Ascending aorta (tissue), 2 donors: ENCODE measurements at places on chromosomes 7 and 10. TPM values are rescaled to one million over a fixed set of nuclear protein-coding genes. Genes with fewer than 3 reads are reported as not detected.

GRCh38 chr10:70319183-70319582, 35.4 kb upstream of the NPFFR1 start:
- H3K27me3 ChIP-seq, result no peaks in the 10 kb centered on the region
- no peak for DNase-seq
- H3K4me1 ChIP-seq, result no peaks in the 10 kb centered on the region
- H3K36me3 ChIP-seq, result no peaks in the 10 kb centered on the region
- no peak overlapping the region for H3K27ac ChIP-seq

DNA sequence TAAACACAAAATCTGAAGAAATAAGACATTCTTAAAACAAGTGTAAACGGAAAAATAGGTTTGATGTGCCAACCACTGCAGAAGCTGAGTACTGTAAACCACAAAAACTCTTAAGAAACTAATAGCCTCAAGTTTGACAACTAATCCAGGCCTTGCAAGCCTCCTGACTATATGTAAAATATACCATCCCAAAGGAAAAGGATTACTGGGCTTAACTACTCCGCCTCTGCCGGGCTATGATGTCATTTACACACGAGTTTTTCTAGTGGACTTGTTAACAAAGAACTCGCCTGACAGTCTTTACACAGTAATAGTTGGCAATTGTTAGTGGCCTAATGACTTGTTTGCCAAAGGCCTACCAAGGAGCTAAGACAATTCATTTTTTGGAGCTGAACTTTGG, 2.1 kb downstream of the KIF5B start:
- no peaks in the 10 kb centered on the region for H3K27me3 ChIP-seq
- peak overlapping the region; percentile 79 for H3K4me3 ChIP-seq
- no peak for DNase-seq
- peak overlapping the region; percentile 100 for H3K27ac ChIP-seq

DNA sequence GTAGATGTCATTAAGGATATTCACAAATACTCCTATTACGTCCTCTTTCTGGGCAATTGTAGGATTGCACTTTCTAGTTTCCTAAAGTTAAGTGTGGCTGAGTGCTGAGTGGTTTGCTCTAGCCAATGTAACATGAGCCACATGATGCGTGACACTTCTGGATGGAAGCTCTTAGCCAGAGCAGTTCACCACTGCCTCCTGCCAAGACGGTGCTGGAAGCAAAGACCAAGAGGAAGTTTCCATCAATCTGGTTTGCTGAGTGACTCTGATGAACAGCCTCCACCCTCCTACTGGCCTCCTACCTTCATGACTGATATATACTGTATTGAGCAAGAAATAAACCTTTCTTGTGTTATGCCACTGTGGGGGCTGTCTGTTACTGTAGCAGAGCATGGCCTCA, 318.1 kb downstream of the KCNMA1 start:
- H3K4me1 ChIP-seq, result peaks cover 16% of the 10 kb centered on the region
- H3K36me3 ChIP-seq, result no peaks in the 10 kb centered on the region
- no peaks in the 10 kb centered on the region for H3K27me3 ChIP-seq

DNA sequence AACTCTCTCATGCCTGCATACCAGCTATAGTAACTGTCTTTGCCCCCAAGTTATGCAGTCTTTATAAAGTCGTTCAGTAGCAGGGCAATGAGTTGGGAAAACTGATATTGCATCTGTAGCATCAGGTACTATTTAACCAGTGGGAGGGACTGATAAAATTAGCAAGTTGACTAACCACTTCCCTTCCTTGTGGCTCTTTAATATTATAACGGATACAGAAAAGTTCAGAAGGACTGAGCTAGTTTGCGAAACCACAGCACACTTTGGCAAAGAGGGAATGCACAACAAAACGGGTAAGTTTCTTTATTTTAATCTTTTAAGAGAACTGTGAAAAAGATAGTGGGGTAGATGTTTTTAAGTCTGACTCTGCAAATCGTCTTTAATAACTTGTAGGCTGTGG, 205.3 kb upstream of the HDAC9 start:
- H3K27ac ChIP-seq, result no peak overlapping the region
- no peak for DNase-seq
- H3K36me3 ChIP-seq, result no peaks in the 10 kb centered on the region
- H3K27me3 ChIP-seq, result no peaks in the 10 kb centered on the region
- no peak overlapping the region for H3K4me3 ChIP-seq

The PRKAR2B gene
- 10.5 TPM for total RNA-seq

The LIPJ gene
- total RNA-seq, result not detected

The HYCC1 gene
- total RNA-seq, result 10.9 TPM

The NPTX2 gene
- total RNA-seq, result 44.2 TPM

The IQUB gene
- total RNA-seq, result not detected

The AP1S1 gene
- total RNA-seq, result 77.4 TPM

The SPDYE8 gene
- not detected for total RNA-seq

The SFXN2 gene
- 2.1 TPM for total RNA-seq
